NCI-H510A (cell line): ENCODE measurements at places on chromosomes 1 and 21.

GRCh38 chr1:223276029-223276428 is 87.9 kb downstream of the SUSD4 start:
- DNase-seq = no peak

DNA sequence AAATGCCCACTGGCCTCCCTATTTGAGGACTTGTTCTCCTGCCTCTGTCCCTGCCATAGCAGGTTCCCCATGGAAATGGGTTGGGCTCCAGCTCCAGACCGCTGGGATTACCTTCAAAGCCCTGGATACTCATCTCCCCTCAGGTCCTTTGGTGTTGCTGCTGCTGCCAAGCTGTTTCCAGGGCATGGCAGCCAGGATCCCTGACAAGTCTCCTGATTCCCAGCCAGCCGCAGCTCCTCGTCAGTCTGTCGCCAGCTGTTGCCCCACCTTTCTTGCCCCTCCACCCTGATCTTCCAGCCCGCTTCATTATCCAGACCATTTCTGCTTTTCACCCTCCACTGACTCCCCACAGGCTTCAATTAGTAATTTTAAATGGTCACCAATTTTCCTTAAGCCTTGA is 68.3 kb upstream of the KCND3 start:
- DNase-seq = no peak

DNA sequence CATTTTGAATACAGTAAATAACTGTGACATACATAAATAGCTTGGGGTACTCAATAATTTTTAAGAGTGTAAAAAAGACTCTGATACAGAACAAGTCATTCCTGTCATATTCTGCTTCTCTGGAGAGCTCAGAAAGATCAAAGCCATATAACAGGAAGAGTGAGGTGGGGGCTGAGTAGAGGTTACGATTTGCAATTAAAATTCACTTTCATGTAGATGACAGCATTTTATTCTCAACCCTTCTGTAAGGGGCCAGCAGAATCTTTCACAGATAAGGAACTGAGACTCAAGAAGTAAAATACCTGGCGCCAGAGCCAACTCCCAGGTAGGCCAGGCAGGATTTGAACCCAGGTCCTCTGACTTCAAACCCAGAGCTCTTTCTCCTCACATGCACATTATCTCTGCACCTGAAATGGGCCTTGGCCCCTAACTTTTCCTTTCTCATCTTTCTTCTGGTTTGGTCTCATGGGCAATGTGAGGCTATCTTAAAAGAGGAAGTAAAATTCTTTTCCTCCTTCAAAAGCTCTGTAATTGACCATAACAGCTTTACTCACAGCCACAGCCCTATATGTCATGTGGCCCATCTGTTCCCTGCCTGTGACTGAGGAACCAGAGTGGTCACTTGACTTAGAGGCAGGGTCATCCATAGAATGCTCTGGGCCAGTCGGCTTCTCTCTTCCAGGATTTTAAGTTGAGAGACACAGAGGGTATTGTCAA is 80.9 kb upstream of the SYT6 start:
- DNase-seq = no peak

- DNase-seq = peak; percentile 53
These were observed at the start of gene DENND2C for GRCh38 chr1:114669562-114670082. Gene DENND2C (minus strand): TSS chr1:114670049. CDS start chr1:114625984, 44,065 bp downstream.

DNA sequence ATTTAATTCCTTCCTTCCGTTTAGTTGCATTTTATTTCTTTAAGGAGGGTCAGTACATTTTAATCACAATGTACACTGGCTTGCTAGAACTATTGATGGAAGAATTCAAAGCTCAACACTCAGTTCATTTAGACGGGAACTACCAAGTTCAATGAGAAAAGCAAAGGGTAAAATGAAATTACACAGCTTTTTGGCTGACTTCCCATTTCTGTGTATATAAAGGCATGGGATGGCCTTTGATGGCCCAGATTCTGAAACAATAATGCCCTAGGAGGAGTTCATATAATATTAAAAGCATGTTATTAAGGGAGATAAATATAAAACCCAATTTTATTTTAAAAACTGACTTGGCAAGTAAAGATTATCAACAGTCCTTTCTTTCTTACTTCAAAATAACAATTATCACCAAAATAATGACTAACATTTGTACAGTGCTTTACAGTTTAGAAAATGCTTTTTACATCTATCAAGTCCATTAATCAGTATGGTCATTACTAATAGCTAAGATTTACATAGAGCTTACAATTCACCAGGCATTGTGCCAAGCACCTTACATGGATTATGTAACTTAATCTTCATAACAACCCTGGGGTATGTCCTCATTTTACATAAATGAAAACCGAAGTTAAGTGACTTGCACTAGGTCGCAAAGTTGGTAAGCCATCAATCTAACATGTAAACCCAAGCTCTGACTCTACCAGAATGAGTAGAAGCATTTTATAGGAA is 402.4 kb downstream of the OMA1 start:
- no peak for DNase-seq
